Upper lobe of left lung (tissue), 6 donors: ENCODE measurements at places on chromosomes 1 and 21.
A peak's percentile ranks its signal among the peaks of the same experiment; 100 is the strongest.

DNA sequence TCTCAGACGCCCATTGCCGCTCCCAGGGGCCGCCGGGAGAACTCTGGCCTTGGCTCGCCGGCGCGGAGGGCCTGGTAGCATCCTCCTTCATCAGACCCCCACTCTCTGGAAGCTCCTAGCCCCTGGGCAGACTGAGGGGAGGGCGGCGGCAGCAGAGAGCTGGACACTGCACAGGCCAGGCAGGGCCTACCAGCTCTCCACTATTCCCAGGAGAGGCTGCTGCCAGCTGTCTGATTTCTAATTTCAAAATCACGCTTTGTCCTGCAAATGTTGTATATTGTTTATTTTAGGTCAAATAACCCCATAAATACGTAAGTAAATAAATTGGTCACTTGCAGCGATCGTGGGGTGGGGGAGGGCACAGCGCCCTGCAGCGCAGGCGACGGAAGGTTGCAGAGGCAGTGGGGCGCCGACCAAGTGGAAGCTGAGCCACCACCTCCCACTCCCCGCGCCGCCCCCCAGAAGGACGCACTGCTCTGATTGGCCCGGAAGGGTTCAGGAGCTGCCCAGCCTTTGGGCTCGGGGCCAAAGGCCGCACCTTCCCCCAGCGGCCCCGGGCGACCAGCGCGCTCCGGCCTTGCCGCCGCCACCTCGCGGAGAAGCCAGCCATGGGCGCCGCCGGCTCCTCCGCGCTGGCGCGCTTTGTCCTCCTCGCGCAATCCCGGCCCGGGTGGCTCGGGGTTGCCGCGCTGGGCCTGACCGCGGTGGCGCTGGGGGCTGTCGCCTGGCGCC is at the start of gene MTARC1:
MTARC1 (plus strand) TSS at position 577 of the 732 bp plus-strand sequence; CDS start at position 609, 32 bp downstream.
- peak; percentile 93 for DNase-seq

DNA sequence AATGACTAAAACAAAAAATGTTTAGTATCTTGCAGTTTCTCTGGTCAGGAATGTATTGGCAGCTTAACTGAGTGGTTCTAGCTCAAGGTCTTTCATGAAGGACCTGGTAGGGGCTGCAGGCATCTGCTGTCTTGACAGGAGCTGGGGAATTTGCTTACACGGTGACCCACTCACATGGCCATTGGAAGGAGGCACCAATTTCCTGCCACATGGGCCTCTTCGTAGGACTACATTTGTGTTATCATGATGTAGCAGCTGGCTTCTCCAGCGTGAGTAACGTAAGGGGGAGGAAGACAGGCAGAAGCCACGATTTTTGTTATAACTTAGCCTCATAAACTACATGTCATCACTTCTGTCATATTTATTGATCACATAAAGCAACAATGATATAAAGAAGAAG is 376.3 kb downstream of the AMY1C start:
- no peak for DNase-seq

DNA sequence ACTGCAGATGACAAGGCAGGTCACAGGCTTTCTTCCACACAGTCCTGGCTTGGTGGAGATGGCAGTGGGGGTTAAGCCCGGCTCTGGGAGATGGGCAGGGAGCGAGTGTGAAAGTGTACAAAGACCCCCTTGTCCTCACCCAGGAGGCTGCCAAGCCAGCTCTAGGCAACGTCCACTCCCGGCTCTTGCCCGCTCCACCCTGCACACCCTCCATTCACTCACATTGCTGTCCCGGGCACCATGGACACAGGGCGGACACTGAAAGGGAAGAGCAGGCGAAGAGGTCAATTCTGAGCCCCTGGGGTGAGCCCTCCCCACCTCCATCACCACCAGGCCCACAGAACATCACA is 8.9 kb downstream of the COL16A1 start:
- DNase-seq: no peak

- DNase-seq: no peak
Observed at GRCh38 chr1:78096976-78097375, 51.2 kb downstream of the GIPC2 start.

GRCh38 chr1:16117369-16117768 is 38.5 kb downstream of the EPHA2 start:
- DNase-seq: no peak
